ENCODE measurements at places on chromosomes 1 and 21. TPM values are rescaled to one million over a fixed set of nuclear protein-coding genes. Genes with fewer than 3 reads are reported as not detected.
A peak's percentile ranks its signal among the peaks of the same experiment; 100 is the strongest.

DNA sequence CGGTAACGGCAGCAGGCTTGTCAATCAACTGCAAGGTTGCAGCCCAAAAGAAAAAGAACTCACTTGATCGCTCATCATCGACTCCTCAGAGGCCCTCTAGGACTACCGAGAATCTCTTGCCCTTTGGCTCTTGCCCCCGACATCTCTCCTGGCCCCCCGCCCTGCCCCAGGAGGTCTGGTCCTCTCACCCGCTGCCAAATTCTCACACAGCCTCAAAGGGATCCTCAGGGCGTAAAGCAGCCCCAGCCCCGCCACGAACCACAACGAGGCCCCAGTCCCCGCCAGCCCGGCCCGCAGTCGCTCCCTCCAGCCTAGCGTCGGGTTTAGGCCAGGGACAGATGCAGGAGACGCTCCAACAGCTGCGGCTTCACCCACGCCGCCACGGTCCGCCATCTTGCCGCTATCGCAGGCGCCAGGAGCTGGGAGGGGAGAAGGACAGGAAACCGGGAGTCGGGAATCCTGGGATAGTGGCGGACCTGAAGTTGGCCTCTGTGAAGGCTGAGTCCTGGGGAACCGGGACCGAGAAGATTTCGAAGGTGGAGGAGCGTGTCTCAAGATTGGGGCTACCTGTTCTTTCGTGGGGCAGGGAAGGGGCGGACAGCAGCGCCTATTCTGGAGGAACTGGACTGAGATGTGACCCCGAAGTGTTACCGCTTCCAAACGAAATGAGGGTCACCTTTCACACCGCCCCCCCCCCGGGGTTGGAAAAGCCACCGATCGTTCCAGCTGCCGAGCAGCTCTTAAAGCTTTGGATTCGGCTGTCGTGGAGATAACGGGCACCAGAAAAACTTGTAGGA is at the start of gene ST7L:
Gene ST7L, minus strand, starts transcription at position 421 of the 797 bp plus-strand sequence. Its CDS starts 28 bp downstream, at position 393.
- no peaks in the 10 kb centered on the region for H3K27me3 ChIP-seq
- no peaks in the 10 kb centered on the region for H3K36me3 ChIP-seq
- peak within 1 kb of the TSS; percentile 99 for H3K27ac ChIP-seq
- H3K4me3 ChIP-seq, result peak within 1 kb of the TSS; percentile 83
- H3K4me1 ChIP-seq, result peaks cover 5% of the 10 kb centered on the region

DNA sequence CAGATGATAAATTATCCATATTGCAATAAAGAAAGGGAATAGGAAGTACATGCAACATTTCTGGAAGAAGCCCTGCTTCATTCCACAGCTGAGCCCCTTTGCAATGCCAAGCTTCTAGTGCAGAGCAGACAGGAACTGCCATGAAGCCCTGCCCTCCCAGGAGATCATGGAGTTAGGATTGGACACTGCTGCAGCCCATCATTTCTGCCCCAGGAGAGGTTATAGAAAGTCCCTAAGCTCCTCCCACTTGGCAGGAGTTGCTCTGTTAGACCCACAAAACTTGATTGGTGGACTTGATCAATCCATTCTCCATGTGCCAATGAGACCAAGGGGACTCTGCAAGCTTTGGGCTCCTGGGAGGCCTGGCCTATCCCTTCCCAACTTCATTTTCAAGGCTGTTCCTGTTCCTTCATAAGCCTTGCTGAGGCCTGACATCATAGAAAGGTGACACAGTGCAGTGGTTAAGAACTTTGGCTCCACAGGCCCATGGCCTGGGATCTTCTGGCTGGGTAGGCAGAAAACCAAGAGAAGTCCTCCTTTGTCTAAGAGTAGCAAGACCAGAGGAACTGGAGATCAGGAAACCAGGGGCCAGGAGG is 1.3 kb upstream of the LAPTM5 start:
- H3K4me1 ChIP-seq, result no peaks in the 10 kb centered on the region
- H3K4me3 ChIP-seq, result no peak overlapping the region
- no peak for DNase-seq

- no peak for DNase-seq
- H3K36me3 ChIP-seq, result no peaks in the 10 kb centered on the region
- no peak overlapping the region for H3K4me3 ChIP-seq
- H3K4me1 ChIP-seq, result no peaks in the 10 kb centered on the region
- H3K27me3 ChIP-seq, result no peaks in the 10 kb centered on the region
Measured at GRCh38 chr1:248596615-248597014, 885 bp downstream of the OR2T10 start.

- peak overlapping the region; percentile 96 for H3K27ac ChIP-seq
- no peak for DNase-seq
- no peaks in the 10 kb centered on the region for H3K27me3 ChIP-seq
- peaks cover 10% of the 10 kb centered on the region for H3K4me1 ChIP-seq
- no peaks in the 10 kb centered on the region for H3K36me3 ChIP-seq
- peak overlapping the region; percentile 93 for H3K4me3 ChIP-seq
Measured at GRCh38 chr1:112397841-112398240, 1.8 kb downstream of the CTTNBP2NL start.

GRCh38 chr1:236143104-236143948 is 987 bp downstream of the GPR137B start:
- peaks cover 6% of the 10 kb centered on the region for H3K4me1 ChIP-seq
- peaks cover 10% of the 10 kb centered on the region for H3K27me3 ChIP-seq
- no peak for DNase-seq
- peak overlapping the region; percentile 2 for H3K27ac ChIP-seq

GRCh38 chr21:15667819-15668218 is 62.0 kb upstream of the USP25 start:
- no peaks in the 10 kb centered on the region for H3K4me1 ChIP-seq
- H3K27me3 ChIP-seq, result no peaks in the 10 kb centered on the region
- DNase-seq, result no peak
- H3K4me3 ChIP-seq, result no peak overlapping the region
- H3K36me3 ChIP-seq, result no peaks in the 10 kb centered on the region

DNA sequence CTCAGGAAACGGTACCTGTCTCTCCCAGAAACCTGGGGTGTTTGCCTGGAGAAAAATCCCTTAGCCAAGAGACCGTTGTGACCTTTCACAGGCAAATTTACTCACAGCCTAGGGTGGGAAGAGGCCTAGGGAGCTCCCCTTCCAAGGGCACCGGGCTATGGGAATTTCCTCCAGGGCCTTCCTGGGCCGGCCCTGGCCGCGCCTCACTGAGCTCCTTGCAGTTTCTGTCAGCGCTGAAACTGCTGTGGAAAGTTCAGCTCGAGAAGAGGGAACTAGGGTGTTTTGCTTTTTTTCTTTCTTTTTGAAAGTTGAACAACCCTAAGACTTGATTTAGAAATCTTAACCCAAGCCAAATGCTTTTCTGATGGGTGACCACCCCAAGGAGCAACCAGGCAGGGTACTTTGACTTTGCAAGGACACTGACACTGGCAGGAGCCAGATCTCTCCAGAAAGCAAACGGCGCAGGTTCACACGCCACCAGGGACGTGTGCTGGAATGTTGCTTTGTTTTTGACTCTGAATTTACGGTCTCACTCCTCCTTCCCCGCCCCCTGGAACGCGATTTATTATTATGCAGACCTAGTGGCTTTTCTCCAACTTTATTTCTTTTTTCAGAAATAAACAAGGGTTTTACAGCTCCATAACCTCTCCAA is 229.6 kb upstream of the JUN start:
- peak; percentile 72 for DNase-seq
- H3K4me1 ChIP-seq, result peaks cover 5% of the 10 kb centered on the region
- H3K27me3 ChIP-seq, result no peaks in the 10 kb centered on the region

DNA sequence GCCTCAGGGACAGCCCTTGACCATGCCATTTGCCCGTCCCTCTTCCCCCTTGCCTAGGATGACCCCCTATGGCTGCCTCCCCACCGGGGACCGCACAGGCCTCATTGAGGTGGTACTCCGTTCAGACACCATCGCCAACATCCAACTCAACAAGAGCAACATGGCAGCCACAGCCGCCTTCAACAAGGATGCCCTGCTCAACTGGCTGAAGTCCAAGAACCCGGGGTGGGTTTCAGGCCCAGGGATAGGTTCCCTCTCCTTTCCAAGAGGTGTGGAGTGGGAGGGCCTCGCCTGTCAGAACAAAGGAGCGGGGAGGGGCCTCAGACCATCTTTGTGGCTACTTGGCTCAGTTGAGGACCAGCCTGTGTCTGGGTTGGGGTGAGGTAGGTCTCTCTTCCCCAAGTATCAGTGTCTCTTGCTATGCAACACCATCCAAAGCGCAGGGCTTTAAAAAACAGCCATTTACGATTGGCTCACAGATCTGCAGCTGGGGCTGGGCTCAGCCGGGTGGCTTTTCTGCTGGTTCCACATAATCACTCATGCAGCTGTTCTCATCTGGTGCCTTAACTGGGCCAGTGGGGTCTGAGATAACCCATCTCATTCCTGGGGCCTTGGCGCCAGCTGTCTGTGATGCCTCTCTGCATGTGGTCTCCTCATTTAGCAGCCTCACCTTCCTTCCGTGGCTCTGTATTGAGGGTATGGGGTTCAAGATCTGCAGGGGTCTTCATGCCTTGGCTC is 71.7 kb downstream of the PIK3CD start:
- no peak overlapping the region for H3K27ac ChIP-seq
- H3K4me1 ChIP-seq, result no peaks in the 10 kb centered on the region
- no peak overlapping the region for H3K4me3 ChIP-seq
- no peaks in the 10 kb centered on the region for H3K36me3 ChIP-seq

GRCh38 chr1:44786841-44787426 is 1.0 kb downstream of the BEST4 start:
- H3K27me3 ChIP-seq, result no peaks in the 10 kb centered on the region
- no peaks in the 10 kb centered on the region for H3K36me3 ChIP-seq
- H3K4me3 ChIP-seq, result peak overlapping the region; percentile 46

DNA sequence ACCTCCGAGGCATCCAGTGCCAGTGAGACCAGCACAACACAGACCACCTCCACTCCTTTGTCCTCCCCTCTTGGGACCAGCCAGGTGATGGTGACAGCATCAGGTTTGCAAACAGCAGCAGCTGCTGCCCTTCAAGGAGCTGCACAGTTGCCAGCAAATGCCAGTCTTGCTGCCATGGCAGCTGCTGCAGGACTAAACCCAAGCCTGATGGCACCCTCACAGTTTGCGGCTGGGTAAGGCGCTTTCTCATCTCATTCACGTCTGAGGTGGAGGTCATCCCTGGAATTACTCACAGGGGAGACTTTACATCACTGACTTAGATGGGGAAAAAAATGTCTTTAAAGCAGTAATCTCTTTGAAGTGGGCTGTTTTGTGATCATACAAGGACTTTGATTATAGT is 106.3 kb downstream of the CD247 start:
- no peak overlapping the region for H3K27ac ChIP-seq
- no peaks in the 10 kb centered on the region for H3K4me1 ChIP-seq
- no peak for DNase-seq
- no peak overlapping the region for H3K4me3 ChIP-seq

DNA sequence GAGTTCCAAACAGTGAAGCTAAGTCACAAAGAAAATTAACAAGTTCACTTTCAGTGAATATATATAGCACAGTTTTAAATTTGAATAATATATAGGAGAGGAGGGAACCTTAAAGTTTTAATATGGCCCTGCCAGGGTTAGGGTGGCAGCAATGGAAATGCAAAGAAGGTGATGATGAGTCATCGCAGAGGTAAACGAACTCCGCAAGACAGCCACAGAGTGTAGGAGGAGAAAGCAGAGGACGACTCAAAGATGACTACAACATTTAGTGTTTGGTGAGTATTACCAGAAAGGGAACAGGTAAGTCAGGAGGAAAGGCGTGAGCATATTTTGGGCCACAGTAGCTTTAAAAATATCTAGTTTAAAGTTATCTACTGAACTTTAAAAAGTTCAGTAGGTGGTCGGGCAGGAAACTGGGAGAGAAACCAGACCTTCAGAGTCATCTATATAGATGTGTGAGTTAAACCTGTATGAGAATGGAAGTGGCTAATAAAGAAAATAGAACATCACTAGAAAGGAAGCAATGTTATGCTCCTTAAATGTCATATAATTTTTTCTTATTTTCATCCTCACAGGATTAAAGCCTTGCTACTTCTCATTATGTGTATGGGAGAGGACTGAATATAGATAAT is 75.7 kb downstream of the UCHL5 start:
- H3K4me1 ChIP-seq, result no peaks in the 10 kb centered on the region
- H3K36me3 ChIP-seq, result no peaks in the 10 kb centered on the region
- no peak for DNase-seq
- no peaks in the 10 kb centered on the region for H3K27me3 ChIP-seq
- no peak overlapping the region for H3K27ac ChIP-seq

GRCh38 chr1:48679859-48680258 is 96.8 kb downstream of the BEND5 start:
- DNase-seq, result no peak
- H3K4me1 ChIP-seq, result no peaks in the 10 kb centered on the region
- H3K27me3 ChIP-seq, result no peaks in the 10 kb centered on the region
- H3K4me3 ChIP-seq, result no peak overlapping the region
- H3K27ac ChIP-seq, result no peak overlapping the region

- no peak for DNase-seq
- H3K4me1 ChIP-seq, result no peaks in the 10 kb centered on the region
- no peak overlapping the region for H3K27ac ChIP-seq
- no peaks in the 10 kb centered on the region for H3K36me3 ChIP-seq
- H3K27me3 ChIP-seq, result no peaks in the 10 kb centered on the region
Measured at GRCh38 chr1:117321680-117322609, 45.3 kb upstream of the MAN1A2 start.

GRCh38 chr1:209755926-209756614 is at the start of gene TRAF3IP3:
Gene TRAF3IP3 (plus strand): TSS chr1:209756053. CDS start chr1:209760040, 3,987 bp downstream.
- no peaks in the 10 kb centered on the region for H3K27me3 ChIP-seq
- H3K4me1 ChIP-seq, result no peaks in the 10 kb centered on the region
- DNase-seq, result peak; percentile 50
- no peaks in the 10 kb centered on the region for H3K36me3 ChIP-seq
- H3K27ac ChIP-seq, result peak within 1 kb of the TSS; percentile 60

DNA sequence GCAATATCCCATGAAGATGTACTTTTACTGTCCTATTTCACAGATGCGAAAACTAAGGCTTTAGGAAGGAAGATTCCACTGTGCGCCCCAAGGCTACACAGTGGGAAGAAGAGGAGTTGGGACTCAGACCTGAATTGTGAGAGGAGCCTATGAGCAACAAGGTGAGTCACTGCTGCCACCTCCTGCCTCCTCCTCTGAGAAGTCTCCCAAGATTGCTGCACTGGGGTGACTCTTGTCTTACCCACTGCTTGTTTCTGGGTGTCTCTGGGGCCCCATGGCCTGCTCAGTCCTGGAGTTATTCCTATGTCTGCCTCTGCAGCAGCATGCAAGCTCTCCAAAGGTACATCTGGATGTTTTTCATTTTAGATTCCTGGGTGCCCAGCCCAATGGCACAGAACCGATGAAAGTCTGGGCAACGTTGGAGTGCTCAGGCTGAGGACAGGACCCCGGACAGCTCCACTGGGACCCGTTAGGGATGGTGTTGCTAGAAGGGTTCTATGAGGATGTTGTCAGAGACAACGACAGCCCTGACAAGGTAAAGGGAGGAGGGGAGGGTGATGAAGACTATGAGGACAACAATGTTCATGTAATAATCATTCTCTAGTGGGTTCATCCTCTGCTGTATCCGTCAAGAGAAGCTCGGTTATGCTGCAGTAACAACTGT is 11.0 kb upstream of the C1QA start:
- peaks cover 8% of the 10 kb centered on the region for H3K27me3 ChIP-seq
- H3K4me3 ChIP-seq, result no peak overlapping the region
- no peaks in the 10 kb centered on the region for H3K4me1 ChIP-seq
- H3K27ac ChIP-seq, result no peak overlapping the region
- DNase-seq, result no peak

GRCh38 chr1:226825037-226825745 is 45.2 kb upstream of the PSEN2 start:
- no peaks in the 10 kb centered on the region for H3K36me3 ChIP-seq
- H3K4me1 ChIP-seq, result peaks cover 4% of the 10 kb centered on the region
- no peak overlapping the region for H3K4me3 ChIP-seq

FBXO2 gene
- total RNA-seq, result 1.2 TPM

ANKRD34A gene
- total RNA-seq, result 0.21 TPM

TTC39A gene
- 95.2 TPM for total RNA-seq

GPR25 gene
- 0.27 TPM for total RNA-seq

IL19 gene
- total RNA-seq, result 0.40 TPM

OVAAL gene
- not detected for total RNA-seq

SMIM11 gene
- 3.0 TPM for total RNA-seq

C1orf185 gene
- total RNA-seq, result not detected
